ENCODE measurements at places on chromosomes 3 and 15.

GRCh38 chr15:74306781-74307217 is 60.6 kb downstream of the CYP11A1 start:
- no peak for DNase-seq

GRCh38 chr3:197847866-197848401 is 56.9 kb downstream of the LRCH3 start:
- DNase-seq: no peak

DNA sequence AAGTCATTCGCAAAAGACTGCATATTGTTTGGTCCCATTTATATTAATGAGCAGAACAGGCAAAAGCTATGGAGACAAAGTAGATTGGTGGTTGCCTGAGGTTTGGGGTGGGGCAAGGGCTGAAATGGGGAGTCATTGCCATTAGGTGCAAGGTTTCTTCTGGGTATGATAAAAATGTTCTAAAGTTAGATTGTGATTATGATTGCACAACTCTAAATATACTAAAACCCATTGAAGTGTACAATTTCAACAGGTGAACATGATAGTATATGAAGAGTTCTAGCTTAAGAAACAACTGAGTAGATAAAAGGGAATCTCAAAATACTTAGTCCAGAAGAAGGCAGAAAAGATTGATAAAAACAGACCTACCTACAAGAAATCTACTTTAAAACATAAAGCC is 56.7 kb downstream of the PAK2 start:
- DNase-seq: no peak

GRCh38 chr15:31236184-31237042 is 90.2 kb upstream of the KLF13 start:
- DNase-seq: no peak

- DNase-seq: no peak
Observed at GRCh38 chr3:43213631-43214030, 72.7 kb upstream of the SNRK start.

DNA sequence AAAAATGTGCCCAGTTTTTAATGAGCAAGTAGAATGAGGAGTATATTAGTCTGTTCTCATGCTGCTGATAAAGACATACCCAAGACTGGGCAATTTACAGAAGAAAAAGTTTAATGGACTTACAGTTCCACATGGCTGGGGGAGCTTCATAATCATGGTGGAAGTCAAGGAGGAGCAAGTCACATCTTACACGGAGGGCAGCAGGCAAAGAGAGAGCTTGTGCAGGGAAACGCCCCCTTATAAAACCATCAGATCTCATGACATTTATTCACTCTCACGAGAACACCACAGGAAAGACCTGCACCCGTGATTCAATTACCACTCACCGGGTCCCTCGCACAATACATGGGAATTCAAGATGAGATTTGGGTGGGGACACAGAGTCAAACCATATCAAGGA is 111.7 kb upstream of the CNTN6 start:
- no peak for DNase-seq

DNA sequence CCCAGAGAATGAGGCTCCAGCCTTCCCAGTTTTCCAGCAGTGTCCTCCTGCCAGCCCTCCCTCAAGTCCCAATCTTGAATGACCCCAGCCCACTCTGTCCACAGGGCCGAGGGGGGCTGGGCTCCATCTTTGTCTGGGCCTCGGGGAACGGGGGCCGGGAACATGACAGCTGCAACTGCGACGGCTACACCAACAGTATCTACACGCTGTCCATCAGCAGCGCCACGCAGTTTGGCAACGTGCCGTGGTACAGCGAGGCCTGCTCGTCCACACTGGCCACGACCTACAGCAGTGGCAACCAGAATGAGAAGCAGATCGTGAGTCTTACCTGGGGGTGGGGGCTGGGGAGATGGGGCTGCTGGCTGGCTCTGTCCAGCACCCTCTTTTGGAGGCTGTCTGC is 5.6 kb upstream of the FES start:
- DNase-seq: no peak

DNA sequence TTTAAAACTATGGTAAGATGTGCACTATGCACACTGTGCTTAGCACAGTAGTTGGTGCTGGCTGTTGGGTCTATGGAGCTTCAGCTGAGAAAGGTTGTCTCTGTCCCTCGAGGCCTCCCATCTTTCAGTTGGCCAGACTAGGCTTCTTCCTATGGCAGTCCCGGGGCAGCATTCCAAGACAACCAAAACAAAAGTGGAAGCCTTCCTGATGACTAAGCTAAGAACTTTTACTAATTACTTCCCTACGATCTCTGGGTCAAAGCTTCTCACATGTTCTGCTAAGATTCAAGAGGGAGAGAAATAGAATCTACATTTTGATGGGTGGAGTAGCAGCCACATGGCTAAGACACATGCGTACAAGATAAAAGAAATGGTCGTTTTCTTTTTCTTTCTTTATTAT is 342.8 kb downstream of the TUSC7 start:
- no peak for DNase-seq

GRCh38 chr15:44798826-44799225 is 62.5 kb downstream of the TRIM69 start:
- DNase-seq: no peak

DNA sequence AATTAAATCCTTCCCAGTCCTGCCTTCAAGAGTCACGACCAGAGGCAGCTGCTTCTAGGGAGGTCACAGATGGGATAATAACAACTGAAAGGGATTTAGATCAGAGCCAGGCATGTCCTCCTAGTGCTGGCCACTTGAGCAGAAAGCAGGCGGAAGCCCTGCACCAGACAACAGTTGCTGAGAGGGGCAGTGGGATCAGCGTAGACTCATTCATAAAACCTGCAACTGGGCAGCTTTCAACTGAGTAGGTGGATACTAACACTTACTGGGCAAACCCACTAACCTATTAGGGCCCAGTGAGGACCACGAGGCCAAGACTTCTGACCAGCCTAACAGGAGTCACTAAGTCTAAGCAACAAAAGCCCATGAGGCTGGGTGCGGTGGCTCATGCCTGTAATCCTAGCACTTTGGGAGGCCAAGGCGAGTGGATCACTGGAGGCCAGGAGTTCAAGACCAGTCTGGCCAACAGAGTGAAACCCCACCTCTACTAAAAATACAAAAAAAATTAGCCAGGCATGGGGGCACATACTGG is 67.0 kb downstream of the DAPK2 start:
- no peak for DNase-seq

DNA sequence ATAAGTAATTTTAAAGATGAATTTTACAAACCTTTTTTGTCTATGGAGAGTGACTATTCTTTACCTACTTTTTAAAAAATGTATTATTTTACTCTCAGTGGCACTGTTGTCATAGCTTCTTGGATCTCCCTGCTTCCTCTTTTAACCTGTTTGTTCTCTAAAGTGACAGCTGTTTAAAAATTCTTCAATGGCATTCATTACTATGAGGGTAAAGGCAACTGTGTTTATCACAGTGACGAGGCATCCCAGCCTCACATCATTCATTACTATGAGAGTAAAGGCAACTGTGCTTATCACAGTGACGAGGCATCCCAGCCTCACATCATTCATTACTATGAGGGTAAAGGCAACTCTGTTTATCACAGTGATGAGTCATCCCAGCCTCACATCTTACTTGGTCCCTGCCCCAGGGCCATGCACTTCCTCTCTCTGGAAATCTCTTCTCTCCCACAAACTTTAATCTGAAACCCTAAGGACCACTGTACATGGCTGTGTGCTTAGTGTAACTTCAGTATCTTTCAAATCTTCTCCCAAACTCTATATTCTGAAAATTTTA is 101.7 kb upstream of the ZNF717 start:
- no peak for DNase-seq

- DNase-seq: no peak
Observed at GRCh38 chr15:39028069-39028468, 463.5 kb upstream of the RASGRP1 start.

- no peak for DNase-seq
Observed at GRCh38 chr3:179943117-179943880, 93.4 kb downstream of the PEX5L start.

DNA sequence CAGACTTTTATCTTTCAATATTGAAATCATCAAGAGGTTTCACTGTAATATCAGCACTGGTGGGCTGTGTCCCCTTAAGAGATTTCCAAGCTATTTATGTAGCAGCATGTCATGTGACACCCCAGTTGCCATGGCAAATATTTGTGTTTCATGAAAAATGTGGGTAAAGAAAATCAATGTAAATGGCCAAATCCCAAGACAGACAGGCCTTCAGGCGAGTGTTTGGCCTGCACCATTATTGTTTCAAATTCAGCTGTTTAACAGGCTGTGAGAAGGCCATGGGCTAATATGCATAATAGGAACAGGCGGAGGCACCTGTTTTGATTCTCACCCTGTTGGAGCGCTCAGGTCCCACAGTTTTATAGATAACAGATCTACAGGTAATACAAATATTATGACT is 104.2 kb downstream of the IQCH start:
- DNase-seq: no peak

GRCh38 chr3:177771780-177772179 is 574.5 kb upstream of the TBL1XR1 start:
- DNase-seq: no peak

GRCh38 chr3:21643752-21644151 is 107.3 kb downstream of the ZNF385D start:
- DNase-seq: no peak

DNA sequence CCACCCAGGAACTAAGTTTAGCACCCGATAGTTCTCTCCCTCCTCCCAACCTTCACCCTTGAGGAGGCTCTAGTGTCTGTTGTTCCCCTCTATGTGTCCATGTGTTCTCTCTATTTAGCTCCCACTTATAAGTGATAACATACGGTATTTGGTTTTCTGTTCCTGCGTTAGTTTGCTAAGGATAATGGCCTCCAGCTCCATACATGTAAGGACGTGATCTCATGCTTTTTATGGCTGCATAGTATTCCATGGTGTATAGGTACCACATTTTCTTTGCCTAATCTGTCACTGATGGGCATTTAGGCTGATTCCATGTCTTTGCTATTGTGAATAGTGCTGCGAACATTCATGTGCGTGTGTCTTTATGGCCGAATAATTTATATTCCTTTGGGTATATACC is 66.9 kb upstream of the TRA2B start:
- DNase-seq: no peak

DNA sequence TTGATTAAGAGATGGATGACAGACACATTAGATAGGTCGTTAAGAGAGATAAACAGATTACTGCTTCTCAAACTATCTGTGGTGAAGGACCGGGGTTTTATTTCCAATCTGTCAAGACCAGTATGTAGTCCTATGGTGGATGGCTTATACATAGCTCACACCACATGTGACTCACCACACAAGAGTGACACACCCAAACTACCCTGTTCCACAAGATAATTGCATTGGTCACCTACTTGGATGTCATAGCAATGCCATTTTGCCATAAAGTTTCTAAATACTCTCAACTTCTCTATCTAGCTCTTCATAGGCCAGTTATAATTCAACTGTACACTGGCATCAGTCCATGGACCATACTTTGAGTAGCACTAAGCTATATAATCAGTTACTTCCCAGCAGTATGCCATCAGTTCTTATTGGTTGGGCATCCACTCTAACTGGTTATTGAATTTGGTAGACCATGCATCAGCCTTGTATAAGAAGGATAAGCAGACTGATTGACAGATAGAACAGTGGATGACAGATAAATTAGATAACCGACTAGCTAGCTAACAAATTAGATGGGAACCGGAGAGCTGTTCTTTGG is 11.6 kb downstream of the WWTR1 start:
- no peak for DNase-seq

- no peak for DNase-seq
Observed at GRCh38 chr15:77352887-77353286, 67.0 kb downstream of the PEAK1 start.

DNA sequence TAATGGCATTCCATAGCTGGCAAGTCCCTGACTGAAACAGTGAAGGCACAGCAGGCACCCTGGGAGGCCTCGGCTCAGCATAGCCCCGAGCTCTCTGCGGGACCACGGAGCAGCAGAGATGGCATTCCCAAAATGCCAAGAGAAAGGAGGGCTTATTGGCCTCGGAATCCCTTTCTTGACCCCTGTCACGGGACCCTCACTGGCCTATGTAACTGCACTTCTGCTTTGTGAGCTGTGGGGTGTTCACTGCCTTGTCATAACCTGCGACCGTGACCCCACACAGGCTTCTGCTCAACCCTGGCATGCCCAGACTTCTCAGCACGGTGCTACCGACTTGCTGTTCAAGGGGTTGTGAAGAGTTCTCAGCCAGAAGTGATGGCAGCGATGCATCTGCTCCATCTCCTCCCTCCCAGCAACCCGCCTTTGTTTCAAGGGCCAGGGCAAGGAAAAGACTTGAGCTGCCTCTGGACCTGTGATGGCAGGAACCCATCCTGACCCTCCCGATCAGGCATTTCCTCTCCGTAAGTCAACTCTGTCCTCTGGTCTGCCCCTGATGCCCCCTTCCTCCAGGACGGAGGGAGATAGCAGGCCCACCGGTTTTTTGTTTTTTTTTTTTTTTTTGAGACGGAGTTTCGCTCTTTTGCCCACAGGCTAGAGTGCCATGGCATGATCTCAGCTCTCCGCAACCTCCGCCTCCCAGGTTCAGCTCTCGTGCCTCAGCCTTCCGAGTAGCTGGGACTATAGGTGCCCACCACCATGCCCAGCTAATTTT is 30.5 kb downstream of the EHD4 start:
- no peak for DNase-seq

GRCh38 chr3:172538368-172539151 is 15.3 kb upstream of the TNFSF10 start:
- DNase-seq: no peak

GRCh38 chr3:52848617-52849016 is 13.8 kb upstream of the MUSTN1 start:
- DNase-seq: no peak

DNA sequence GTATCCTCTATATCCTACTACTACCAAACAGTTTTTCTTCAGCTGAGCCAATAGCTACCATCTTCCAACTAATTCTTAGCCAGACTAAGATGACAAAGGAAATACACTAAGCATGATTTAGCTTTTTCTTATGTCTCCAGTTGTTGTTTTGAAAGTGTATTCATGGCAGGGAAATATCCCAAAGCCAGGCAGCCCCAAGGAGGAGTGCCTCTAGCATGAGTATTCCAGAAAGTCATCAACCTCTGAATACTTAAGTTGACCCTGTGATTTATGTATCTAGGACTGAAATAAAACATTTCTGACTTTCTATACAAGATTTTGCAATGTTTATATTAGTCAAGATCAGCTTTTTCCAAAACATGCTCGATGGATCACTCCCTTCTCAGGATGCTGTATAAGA is 449.1 kb downstream of the IL5RA start:
- DNase-seq: no peak

- DNase-seq: no peak
Observed at GRCh38 chr3:115708540-115708939, 85.2 kb downstream of the GAP43 start.

Measured in T-helper 22 cell (primary cell).